NCI-H1417 (cell line): ENCODE measurements at places on chromosomes 2 and 18.
A peak's percentile ranks its signal among the peaks of the same experiment; 100 is the strongest.

DNA sequence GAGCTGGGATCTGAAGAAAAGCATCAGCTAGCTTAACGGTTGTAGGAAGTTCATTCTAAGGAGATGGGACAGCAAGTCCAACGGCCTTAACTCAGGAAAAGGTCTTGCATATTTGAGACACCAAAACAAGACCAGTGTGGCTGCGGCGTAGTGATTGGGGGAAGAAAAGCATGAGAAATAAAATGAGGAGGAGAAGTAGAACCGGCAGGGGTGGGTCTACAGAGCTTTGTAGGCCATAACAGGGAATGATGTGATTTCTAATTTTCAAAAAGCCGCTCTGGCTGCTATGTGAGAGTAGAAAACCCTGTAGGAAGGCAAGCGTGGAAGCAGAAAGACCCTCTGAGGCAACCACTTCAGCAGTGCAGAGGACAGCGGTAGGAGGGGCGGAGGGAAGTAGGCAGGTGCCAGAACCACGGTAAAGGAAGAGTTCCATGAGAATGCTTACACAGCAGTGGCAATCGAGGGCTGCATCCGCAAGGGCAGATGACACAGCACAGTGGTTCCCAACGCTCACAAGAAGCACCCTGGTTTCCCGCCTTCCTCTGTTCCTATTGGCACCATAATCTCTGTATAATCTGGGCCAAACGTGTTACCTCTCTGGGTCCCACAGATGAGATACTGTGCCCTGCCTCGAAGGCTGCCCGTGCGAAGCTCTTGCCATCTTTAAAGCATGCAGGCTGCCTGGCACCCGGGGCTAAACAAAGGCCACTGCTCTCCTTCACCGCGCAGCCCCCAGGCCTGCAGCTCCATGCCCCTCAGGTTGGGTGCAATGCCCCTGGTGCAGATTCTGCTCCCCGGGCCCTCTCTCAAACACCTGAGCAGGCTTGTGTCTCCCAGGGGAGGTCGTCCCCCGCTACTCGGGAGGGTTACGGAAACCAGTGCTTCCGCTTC is 795 bp downstream of the ANKRD39 start:
- DNase-seq = peak; percentile 78

- DNase-seq = no peak
These were observed 50.1 kb downstream of the ICA1L start for GRCh38 chr2:202821206-202822160.

- peak; percentile 71 for DNase-seq
These were observed 55.3 kb upstream of the LAPTM4A start for GRCh38 chr2:20106746-20107145.

DNA sequence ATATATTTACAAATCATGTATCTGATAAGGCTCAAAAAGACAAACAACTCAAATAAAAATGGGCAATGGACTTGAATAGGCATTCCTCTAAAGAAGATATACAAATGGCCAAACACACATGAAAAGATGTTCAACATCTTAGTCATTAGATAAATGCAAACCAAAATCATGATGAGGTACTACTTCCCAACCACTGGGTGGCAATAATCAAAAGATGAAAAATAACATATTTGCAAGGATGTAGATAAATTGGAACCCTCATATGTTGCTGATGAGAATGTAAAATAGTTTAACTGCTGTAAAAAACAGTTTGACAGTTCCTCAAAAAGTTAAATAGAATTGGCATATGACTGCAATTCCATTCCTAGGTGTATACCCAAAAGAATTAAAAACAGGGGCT is 132.3 kb downstream of the TTC32 start:
- DNase-seq = no peak
